ENCODE measurements at places on chromosomes 11 and 22.

GRCh38 chr11:23590596-23591308 lies 730.5 kb upstream of the CCDC179 start:
- DNase-seq, result no peak

GRCh38 chr22:19870153-19871022 lies 15.7 kb upstream of the GNB1L start:
- DNase-seq, result no peak

- no peak for DNase-seq
These were observed 83.1 kb upstream of the ADSL start for GRCh38 chr22:40263191-40263590.

GRCh38 chr11:115226556-115226955 lies 277.7 kb downstream of the CADM1 start:
- DNase-seq, result no peak

GRCh38 chr11:83979593-83979992 lies 693.4 kb upstream of the CCDC90B start:
- DNase-seq, result no peak

- no peak for DNase-seq
These were observed 2.4 kb upstream of the ARSA start for GRCh38 chr22:50630376-50630775.

DNA sequence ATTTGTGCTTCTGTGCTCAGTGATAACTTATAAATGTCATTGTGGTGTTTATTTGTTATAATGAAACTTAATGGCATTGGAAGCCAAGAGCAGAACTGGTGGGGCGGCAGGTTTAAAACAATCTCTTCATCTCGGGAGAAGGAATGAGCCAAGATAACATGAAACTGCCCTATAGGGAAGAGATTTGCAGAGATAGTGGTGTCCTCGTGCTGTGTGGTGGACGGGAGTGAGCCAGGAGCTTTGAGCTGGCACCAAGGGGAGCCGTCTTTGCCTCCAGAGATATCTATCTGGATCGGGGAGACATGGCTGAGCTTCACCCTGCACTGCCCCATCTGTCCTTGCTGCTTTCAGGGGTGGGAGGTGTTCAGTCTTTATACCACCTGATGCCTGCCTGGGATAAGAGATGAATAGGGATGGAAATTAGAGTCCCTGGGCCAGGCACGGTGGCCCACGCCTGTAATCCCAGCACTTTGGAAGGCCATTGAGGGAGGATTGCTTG lies 189.6 kb downstream of the ST3GAL4 start:
- DNase-seq, result no peak

DNA sequence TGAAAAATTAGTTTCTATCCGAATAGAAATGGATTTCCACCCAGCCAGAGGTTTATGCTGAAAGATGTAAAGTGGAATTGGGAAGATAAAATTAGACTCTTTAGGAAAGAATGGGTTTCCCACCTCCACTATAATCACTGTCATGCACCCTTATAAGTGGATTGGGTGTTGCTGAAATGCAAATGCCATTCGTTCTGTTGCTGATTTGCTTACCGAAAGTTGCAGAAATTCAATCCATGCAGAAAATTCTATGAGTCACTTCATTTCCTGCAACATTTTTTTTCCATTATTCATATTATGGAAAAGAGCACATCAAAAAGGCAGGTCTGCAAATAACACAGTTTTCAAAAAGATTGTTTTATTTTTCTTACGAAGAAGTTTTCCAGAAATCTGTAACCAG lies 65.6 kb downstream of the LDLRAD3 start:
- DNase-seq, result no peak

GRCh38 chr11:117910941-117911655 lies 18.1 kb downstream of the TMPRSS13 start:
- no peak for DNase-seq

DNA sequence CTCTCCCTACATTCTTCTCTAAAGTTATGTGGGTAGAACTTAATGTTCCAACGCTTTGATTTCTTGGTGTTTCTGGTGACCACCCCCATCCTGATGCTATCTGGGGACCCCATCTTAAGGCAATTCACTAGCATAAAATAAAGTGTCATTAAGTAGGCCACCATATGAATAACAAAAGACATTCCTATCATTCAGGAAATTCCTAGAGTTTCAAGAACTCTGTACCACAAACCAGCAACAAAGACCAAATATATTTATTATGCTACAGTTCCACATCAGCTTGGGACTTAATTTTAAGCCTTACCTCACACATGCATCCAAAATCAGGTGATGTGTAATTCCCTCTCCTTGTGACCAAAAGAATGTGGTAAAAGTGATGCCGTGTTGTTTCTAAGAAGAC lies 254.6 kb upstream of the LRRC4C start:
- no peak for DNase-seq

DNA sequence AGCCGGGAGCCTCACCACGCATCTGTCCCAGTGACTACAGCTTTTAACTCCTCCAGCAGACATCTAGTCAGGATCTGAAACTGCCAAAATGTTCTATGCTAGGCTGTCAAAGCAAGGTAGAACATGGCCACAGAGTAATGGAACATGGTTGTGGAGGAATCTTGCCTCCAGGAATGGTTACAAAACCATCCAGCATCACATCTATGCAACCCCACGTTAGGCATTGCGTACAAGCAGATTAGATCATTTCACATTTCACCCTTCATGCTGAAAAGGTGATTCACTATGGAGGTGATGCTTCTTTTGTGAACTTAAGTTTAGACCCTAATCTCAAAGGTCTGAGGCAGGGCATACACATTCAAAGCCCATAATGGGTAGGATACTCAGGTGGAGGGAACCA lies 103.0 kb downstream of the PARVA start:
- no peak for DNase-seq

- DNase-seq, result no peak
These were observed at the start of gene KCNA4 for GRCh38 chr11:30016588-30017363. Gene KCNA4, minus strand, starts transcription at chr11:30017030. Its CDS starts 4,352 bp downstream, at chr11:30012678.

- DNase-seq, result no peak
These were observed 14.7 kb upstream of the VPREB1 start for GRCh38 chr22:22229683-22230420.

GRCh38 chr22:22125579-22126468 lies 118.8 kb upstream of the VPREB1 start:
- DNase-seq, result no peak

- peak; percentile 18 for DNase-seq
These were observed 89.2 kb downstream of the GALNT18 start for GRCh38 chr11:11532574-11532973.

DNA sequence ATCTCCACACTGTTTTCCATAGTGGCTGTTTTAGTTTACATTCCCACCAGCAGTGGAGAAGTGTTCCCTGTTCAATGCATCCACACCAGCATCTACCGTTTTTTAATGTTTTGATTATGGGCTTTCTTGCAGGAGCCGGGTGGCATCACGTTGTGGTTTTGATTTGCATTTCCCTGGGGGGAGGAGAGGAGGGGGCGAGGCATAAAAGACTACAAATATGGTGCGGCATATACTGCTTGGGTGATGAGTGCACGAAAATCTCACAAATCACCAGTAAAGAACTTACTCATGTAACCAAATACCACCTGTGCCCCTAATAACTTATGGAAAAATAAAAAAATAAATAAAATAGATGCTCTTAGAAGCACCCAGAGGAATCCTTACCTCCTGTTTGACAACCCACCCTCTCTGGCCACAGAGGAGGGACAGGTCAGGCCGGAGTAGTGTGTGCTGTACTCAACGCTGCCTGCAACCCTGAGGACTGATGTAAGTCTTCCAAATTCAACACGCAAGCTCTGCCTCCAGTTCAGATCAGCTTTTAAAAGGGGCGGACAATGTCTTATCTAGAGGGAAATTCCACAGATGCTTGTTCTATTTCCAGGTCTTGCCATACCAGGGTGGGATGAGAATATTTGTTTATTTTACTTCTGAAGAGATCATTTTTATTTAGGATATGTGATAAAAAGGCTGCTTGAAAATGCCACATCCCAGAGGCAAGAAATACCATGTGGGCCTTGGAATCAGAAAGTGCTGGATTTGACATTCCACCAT lies 329.6 kb upstream of the B3GAT1 start:
- DNase-seq, result no peak

GRCh38 chr11:18064450-18065054 lies 18.5 kb upstream of the TPH1 start:
- DNase-seq, result peak; percentile 76

DNA sequence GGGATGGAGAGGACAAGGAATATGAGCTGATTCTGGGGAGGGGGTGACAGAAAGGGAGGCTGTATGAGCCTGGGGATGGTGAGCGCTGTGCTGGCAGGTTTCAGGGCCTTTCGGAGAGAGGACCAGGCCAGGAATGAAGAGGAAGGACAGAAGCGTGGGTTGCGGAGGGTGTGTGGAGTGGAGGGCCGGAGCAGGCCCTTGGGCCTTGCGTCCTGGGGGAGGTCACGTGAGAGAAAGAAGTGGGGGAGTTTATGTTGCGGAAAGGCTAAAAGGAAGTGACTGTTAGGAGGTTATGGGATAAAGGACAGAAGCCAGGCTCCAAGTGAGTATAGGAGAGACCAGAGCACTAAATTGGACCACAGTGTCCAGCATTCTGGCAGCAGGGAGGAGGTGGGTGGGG lies 17.5 kb downstream of the BCR start:
- DNase-seq, result no peak

- no peak for DNase-seq
These were observed 92.7 kb upstream of the TBCEL start for GRCh38 chr11:120931057-120931779.

GRCh38 chr11:34633990-34634693 lies 13.2 kb downstream of the EHF start:
- peak; percentile 4 for DNase-seq

GRCh38 chr11:26703411-26704191 lies 18.3 kb downstream of the SLC5A12 start:
- no peak for DNase-seq

- DNase-seq, result no peak
These were observed 2.7 kb upstream of the OR2D2 start for GRCh38 chr11:6895010-6895409.

- no peak for DNase-seq
These were observed 101.3 kb downstream of the DYNC2H1 start for GRCh38 chr11:103210543-103210942.

DNA sequence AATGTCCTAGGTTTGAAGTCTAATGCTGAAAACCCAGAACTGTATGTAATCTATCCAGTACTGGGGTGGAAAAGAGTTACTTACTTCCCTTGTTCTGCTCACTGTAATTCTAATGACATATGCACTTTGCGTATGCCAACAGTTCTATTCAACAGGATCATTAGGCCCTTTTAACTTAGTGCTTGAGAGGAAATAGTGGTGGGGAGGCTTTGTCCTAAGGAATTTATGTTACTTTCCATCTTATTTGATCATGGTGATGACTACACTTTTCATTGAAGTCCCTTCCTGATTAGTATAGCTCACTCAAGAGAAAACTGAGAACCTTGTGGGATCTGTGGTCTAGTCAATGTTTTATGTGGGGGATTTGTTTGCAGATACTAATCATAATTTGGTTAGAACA lies 348.2 kb downstream of the GUCY1A2 start:
- no peak for DNase-seq

All from DMS79 (cell line).